ENCODE measurements at places on chromosomes 2 and 18. TPM values are rescaled to one million over a fixed set of nuclear protein-coding genes. Genes with fewer than 3 reads are reported as not detected.

Gene KCNE4
- total RNA-seq = 22.0 TPM

DNA sequence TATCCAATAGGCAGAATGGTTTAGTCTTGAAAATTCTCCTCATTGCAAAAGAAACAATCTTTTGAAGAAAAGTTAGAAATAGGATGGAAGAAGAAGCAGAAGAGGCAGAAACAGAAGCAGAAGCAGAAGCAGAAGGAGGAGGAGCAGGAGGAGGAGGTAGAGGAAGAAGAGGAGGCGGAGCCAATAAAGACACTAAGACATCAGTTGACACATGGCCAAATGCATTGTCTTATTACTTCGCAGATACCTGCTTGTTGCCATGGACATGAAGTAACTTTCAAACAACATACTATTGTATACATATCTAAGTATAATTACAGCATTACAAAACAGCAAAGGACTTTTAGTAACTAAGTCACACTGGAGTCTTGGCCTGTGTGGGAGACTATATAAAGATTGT is 606.3 kb downstream of the METTL4 start:
- no peak for DNase-seq

Gene TWIST2
- 20.5 TPM for total RNA-seq

DNA sequence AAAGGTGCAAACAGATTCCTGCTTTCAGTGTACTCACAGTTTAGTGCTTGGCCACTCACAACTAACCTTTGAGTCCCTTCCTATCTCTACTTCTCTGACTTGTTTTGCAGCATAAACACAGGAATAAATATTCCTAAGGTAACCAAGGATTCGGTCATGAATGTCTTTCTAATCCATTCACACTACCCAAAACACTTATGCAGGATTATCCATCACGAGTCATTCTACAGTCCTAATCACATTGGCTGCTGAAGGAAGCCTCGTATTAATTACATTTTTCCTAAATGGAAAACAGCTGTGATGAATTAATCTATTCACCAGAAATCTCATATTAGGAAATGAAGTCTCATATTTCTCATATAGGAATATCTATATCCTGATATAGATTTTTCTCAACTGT is 16.3 kb downstream of the RDH14 start:
- no peak for DNase-seq

GRCh38 chr2:237341872-237342271 is 72.1 kb downstream of the COL6A3 start:
- no peak for DNase-seq

Gene RBKS
- total RNA-seq = 1.3 TPM

GRCh38 chr2:27261926-27262298 is 935 bp downstream of the SLC30A3 start:
- no peak for DNase-seq

GRCh38 chr2:239349453-239350135 is 51.2 kb downstream of the HDAC4 start:
- no peak for DNase-seq
